ENCODE measurements at places on chromosomes 5 and 9. TPM values are rescaled to one million over a fixed set of nuclear protein-coding genes. Genes with fewer than 3 reads are reported as not detected.

The SV2C gene
- total RNA-seq = 0.60 TPM

DNA sequence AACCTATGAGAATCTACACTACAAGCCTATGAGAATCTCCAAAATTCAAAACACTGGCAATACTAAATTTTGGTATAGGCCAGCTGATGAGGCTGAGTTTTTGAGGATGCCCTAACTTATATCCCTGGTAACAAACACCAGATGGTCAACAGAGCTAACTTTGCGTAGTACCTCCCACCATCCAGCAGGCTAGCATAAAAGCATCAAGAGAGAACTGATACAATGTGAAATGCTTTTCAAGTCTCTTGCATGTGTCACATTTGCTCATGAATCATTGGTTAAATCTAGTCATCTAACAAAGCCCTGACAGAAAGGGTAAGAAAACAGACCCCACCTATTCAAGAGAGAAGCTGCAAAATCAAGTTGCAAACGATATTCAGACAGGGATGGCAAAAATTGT is 1609.7 kb upstream of the CDH9 start:
- DNase-seq = no peak

DNA sequence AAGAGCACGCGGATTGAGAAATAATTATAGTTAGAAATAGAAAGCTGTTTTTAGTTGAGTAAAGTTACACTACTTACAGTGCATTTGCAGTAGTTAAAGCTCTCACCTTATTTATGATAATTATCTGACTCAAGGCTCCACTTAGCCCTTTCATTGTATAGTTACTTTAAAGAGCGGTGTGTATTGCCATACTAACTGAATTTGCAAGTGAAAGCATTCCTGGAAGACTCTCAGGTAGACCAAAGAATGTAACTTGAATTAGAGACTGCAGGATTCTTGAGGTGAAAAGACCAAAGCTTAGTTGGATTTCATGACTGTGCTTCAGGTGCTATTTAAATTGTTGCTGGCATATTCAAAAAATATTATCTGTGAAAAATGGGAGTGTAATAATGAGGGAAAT is 4.2 kb upstream of the RASA1 start:
- DNase-seq = no peak

The PCDHGB7 gene
- total RNA-seq = 11.7 TPM

The PRDM9 gene
- total RNA-seq = not detected
